ENCODE measurements at places on chromosomes 4 and X.

DNA sequence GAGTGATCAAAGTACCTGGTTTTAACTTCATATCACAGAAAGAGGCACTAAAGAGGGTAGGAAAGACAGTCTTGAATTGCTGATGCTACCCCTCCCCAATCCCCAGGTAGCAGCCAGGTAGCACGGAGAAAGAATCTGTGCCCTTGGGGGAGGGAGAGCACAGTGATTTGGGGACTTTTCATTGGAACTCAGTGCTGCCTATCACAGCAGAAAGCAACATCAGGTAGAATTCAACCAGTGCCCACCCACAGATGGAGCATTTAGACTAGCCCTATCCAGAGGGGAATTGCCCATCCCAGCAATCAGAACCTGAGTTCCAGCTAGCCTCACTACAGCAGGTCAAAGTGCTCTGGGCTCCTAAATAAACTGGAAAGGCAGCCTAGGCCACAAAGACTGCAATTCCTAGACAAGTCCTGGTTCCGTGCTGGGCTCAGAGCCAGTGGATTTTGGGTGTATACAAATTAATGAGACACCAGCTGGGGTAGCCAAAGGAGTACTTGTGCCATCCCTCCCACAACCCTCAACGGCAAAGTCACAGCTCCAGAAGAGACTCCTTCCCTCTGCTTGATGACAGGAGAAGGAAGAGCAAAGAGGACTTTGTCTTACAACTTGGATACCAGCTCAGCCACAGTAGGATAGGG lies 228.1 kb downstream of the THOC2 start:
- DNase-seq: no peak

DNA sequence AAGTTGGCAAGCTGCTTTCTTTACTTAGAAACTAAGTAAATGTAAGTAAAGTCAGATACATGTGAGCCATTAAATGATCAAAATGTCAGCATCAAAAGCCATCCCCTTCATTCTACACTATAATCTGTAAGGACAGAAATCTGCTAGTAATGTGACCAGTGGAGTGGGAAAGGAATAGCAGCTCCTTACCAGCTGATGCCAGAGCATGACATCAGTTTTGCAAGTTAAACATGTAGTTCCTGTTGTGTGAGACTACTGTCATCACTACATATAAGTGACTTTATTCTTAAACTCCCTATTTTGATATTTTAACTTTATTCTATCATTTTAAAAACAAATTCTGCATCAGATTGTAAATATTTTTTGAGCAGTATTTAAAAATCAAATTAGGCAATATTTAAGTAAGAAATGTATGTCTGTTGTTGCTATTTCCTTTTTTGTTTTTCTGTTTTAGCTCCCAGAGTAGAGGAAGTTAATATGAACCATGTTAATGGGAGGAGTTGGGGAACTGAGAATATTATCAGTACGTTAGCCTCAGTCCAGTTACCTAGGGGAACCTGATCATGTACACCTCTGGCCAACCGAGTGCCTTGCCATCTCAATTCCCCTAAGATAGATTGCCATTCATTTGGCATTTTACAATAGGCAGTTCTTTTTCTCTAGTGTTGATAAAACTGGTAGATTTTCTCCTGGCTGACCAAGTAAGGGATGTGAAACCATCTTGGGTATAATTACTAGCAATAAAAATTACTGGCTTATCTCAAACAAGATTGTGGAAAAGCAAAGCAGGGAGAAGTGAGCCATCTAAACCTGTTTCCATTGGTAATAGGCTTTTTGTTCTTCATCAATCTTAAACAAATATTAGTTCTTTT lies 34.7 kb downstream of the CCNI start:
- DNase-seq: no peak

DNA sequence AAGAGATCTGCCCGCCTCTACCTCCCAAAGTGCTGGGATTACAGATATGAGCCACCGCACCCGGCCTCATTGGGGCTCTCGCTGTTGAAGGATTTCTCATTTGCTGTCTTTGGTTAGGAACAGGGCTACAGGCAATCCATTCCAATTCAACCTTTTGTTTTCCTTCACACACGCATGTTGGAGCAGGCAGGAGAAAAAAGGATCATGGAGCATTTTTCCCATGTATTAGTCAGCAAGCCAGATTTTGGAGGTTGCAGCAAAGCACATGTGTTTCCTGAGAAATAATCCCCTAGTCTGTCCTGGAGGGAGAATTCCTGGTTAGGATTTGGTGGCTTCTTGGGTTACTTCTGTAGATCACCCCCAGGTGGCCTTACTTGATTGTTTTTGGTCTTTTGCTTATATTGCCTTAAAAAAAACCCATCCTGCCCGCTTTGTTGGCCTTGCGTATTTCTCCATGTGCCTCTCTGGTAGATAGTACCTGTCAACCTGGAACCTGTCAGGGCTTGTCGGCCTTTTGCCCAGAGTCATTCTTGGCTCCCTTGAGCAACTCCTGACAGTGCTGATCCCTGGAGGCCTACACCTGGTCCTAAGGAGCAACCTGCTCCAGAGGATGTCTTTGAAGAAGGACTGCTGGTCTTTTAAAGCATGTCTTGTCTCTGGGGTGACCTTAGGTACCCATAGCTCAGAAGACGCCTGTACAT lies 82.4 kb upstream of the CLCN4 start:
- no peak for DNase-seq

- no peak for DNase-seq
Measured at GRCh38 chr4:8419222-8420041, 21.1 kb downstream of the ACOX3 start.

- no peak for DNase-seq
Measured at GRCh38 chr4:7238300-7238960, 46.1 kb downstream of the SORCS2 start.

- no peak for DNase-seq
Measured at GRCh38 chrX:108361316-108361715, 76.9 kb downstream of the COL4A6 start.

GRCh38 chr4:141458501-141458900 lies 177.9 kb upstream of the IL15 start:
- DNase-seq: no peak
